ENCODE measurements at places on chromosomes 7 and 10. TPM values are rescaled to one million over a fixed set of nuclear protein-coding genes. Genes with fewer than 3 reads are reported as not detected.

Gene RBP4
- total RNA-seq = 0.42 TPM

Gene TMEM130
- not detected for total RNA-seq

Gene CCDC172
- total RNA-seq = not detected

- DNase-seq = peak; percentile 12
Observed at GRCh38 chr10:76632767-76633051, 1004.9 kb downstream of the KCNMA1 start.

GRCh38 chr7:72127136-72127535 lies 285.0 kb downstream of the CALN1 start:
- no peak for DNase-seq

DNA sequence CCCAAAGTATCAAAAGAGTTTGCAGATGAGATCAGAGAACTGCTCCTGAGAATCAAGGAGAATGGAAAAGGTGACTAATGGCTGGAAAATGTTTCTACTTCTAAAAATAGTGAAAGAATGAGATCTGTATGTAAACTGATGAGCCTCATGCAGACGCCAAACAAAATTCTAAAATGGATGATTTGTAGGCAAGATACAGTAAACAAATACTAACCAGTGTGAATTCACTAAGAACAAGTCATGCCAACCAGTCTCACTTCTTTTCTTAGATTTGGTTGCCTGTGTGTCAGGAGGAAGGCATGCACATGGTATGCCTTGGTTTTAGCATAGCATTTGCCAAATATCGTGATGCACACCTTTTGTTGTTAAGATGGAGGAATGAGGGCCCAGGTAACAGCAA lies 94.9 kb upstream of the PIK3CG start:
- DNase-seq = peak; percentile 69

GRCh38 chr10:11242443-11243387 lies 225.0 kb downstream of the CELF2 start:
- peak; percentile 97 for DNase-seq

GRCh38 chr7:114419441-114420272 lies 5.0 kb downstream of the FOXP2 start:
- no peak for DNase-seq

Measured in myocyte (in vitro differentiated cells).